ENCODE measurements at places on chromosomes 3 and 15.

DNA sequence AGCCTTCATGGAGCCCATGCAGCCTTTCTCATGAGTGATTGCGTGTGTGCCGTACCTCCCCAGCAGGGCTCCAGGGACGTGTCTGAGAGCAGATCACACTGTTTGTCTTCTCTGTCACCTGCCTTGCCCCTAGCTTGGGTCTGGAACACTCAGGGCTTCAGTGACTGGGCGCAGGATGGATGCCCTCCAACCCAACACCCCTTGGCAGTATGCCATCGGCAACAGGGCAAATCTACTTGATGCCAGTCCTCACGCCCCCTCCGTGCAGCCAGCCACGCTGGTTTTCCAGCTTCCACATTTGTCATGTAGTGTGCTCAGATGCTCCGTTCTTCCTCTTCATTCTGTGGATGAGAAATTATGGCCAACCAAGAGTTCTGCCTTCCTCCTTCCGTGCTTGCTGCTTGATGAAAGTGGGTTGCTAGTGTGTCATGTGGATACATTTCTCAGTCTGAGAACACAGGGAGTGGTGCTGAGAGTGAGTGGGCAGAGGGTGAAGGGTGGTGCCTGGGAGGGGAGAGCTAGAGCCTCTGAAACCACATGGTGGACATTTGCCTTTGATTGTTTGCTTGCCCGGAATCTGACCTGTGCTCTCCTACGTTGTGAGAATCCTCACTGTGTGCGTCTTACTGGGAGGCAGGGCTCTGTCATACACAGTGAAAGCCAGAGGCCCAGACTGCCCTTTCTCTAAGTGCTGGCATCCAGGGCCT, 97.2 kb downstream of the FAM43A start:
- DNase-seq: no peak

DNA sequence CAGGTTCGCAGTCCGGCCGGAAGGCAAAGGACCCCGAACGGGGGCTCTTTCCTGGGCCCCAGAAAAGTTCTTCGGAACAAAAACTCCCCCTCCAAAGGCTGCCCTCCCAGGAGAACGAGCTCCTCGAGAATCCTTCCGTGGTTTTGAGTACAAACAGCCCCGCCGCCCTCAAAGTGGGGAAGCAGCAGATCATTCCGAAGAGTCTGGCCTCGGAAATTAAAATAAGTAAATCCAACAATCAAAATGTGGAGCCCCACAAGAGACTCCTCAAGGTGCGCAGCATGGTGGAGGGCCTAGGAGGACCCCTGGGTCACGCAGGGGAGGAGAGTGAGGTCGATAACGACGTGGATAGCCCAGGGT, 1.3 kb downstream of the ARHGEF26 start:
- DNase-seq: no peak

GRCh38 chr3:73697020-73697419, 72.3 kb upstream of the PDZRN3 start:
- DNase-seq: no peak

- DNase-seq: no peak
Observed at GRCh38 chr3:32684029-32684799, 774 bp upstream of the CNOT10 start.

DNA sequence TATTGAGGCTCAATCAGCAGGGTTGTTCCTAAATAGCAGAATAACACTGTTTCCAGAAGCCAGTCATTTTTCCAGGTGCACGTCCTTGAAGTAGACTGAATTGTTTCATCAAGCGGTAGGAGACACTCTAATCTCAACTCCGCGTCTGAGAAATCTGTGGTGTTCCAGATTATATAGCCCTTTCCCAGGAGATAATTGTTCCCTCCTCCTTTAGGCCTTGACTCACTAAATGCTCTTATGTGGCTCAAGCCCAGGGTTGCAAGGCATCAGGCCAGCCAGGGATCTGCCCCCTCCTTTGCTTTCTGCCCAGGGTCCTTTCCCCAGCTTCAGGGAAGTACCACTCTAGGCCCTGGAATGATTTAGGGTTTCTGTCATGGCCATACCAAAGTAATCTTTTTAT, 5.7 kb upstream of the HLTF start:
- DNase-seq: no peak

GRCh38 chr3:156404217-156404616, 150.7 kb downstream of the SSR3 start:
- DNase-seq: no peak

DNA sequence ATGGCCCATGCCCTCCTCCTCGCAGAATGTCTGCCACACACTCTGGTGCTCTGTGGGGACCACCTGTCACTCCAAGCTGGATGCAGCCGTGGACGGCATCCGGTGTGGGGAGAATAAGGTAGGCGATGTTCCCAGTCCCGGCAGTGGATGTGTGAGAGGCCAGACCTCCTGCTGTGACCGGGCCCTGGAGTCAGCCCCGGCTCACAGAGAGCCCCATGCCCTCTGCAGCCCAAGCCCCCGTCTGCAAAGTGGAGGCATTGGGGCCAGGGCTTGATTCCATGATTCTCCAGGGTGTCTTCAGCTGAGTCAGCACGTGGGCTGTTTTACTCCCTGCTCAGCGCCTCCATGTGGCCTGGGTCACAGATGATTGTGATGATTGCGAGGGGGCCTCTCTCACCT, 32.2 kb downstream of the GOLGA6L10 start:
- DNase-seq: no peak

DNA sequence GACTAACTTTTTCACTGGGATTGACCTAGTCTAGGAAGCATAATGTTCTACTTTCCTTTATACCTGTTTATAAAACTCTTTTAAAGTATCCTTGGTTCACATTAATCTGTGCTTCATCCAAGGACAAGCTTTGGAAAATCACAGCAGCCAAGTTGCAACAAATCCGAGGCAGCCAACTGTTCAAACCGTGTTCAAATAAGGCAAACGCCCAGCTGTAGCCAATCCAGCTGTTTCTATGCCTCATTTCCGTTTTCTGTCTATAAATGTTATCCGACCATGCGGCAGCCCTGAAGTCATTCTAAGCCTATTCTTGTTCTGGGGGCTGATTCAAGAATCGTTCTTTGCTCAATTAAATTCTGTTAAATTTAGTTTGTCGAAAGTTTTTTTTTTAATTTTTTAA, 78.3 kb downstream of the FMN1 start:
- no peak for DNase-seq

- peak; percentile 85 for DNase-seq
Observed at GRCh38 chr15:75720787-75721479, 8.3 kb upstream of the CSPG4 start.
